ENCODE measurements at places on chromosomes 12 and 14. TPM values are rescaled to one million over a fixed set of nuclear protein-coding genes. Genes with fewer than 3 reads are reported as not detected.

Gene LAG3
- 1.3 TPM for total RNA-seq

Gene STAB2
- 2.5 TPM for total RNA-seq

Gene SLC5A8
- 0.33 TPM for total RNA-seq

DNA sequence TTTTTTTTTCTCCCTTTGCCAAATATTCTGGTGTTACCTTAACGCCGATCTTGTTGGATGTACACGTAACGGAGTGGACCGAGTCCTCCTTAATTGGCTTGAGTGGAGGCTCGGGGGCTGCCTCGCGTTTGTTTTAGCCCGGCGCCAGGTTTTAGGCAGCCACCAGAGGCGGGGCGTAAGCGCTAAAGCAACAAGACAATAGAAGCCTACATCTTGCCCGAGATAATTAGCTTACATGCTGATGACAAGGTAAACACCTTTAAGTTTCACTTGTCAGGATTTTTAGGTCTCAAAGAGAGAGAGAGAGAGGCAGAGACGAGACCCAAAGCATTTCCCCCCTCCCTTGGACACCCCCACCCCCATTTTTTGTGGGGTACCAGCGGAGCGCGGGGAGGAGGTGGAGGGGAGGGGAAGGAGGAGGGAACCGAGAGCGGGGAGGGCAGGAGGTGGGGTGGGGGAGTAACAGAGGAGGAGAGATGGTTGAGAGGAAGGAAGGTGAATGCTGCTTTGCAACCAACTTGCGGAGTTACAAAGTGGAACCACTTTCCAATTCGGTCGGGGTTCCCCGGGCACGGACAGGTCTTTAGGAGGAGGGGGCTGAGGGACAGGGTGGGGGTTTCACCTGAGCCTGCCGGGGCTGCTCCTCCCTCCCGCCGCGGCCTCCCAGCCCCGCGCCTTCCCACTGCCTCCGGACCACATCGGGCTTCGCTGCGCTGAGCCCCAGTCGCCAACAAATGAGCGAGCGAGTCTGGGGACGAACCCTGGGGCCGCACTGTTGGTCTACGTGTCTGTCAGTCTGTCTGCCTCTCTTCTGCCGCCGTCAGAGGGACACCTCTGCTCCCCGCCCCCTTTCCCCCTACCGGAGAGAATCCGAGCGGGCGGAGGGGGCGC, at the start of gene NKX2-1:
Gene NKX2-1 (minus strand): TSS at position 802 of the 891 bp plus-strand sequence. CDS start 103 bp downstream, at position 699.
- no peak for DNase-seq

DNA sequence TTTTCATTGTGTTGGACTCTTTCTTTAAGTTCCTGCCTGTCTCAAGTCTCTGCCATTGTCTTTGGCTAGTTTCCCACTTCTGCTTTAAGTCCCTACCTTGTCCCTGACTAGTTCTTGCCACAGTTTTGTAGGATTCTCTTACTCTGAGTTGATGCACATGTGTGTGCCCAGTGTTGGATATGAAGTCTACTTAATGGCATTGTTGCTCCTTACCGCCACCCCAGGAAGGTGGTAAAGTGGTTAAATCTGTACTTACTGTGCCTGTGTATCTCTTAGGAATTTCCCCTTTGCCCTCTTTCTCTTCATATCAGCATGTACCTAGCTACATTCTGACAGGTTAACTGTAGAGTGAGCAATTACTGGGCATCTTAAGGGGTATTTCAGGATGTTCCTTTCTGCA, 227.1 kb downstream of the NUBPL start:
- no peak for DNase-seq

DNA sequence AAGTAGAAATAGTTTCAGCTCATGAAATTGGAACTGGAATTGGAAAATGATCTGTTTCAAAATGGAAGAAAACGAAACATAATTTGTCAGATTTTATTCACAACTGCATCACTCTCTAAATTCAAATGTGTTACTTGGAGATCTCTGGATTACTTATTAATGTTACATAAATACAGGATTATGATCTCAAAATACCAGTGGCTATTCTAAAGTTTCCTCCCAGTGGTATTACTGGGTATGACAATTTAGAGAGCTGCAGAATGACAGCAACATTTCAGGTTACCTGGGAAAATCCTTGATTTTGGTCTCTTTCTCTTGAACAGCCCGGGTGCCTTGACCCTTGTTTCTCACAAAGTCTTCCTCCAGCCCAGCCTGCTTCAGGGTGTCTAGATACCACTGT, 14.2 kb downstream of the FAM161B start:
- DNase-seq: no peak

All from breast epithelium (tissue), 4 donors.